ENCODE measurements at places on chromosomes 7 and 10.

DNA sequence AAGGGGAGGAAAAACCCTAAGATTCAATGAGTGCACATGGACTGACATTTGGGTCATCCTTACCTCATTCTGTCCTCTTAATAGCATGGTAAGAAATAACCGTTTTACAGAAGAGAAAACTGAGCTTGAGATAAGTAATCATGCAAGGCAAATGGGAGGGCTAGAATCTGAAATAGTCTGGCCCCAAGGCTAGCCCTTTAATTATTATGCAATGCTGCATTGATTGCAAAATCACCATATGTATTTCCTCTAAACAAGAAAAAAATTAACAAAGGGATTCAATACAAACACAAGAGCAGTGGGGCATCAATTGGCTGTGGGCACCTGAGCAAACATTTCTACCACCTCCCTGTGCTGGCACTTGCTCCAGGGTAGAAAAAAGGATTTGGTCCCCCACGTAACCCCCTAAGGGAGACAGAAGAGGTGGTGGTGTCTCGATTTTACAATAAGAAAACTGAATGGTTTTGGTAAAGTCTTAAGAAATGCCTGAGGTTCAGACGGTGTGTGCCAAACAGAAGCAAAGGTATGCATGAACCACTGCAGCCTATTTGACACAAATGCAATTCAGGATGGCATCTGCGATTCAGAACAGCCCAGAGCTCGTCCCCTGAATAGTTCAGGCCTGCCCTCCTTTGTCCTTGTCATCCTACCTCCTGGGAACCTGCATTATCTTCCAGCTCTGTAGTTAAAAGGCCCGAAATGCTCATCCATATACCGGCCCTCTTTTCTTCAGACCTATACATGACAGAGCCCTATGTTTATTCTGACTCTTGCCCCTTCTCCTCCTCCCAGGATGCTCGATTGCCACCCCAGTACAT, 23.6 kb downstream of the PIP4K2A start:
- DNase-seq, result no peak

- no peak for DNase-seq
Measured at GRCh38 chr7:102260856-102261255, 25.8 kb upstream of the SH2B2 start.

DNA sequence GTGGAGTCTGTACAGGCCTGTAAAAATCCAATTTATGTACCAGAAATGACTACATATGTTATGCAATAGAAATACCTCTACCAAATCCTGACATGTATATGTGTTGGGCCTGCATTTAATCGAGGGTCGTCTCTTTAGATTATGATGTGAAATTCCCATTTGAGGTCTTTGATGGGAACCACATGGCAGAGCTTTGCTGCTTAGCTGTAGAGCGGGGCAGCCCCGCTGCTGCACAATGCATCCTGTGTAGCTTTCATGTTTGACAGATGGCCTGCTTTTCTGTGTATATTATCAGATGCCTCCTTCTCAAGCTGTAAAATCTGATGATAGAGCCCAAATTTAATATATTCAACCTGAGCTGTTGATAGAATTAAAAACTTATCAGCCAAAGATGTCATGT, 65.8 kb downstream of the RAB18 start:
- DNase-seq, result no peak

DNA sequence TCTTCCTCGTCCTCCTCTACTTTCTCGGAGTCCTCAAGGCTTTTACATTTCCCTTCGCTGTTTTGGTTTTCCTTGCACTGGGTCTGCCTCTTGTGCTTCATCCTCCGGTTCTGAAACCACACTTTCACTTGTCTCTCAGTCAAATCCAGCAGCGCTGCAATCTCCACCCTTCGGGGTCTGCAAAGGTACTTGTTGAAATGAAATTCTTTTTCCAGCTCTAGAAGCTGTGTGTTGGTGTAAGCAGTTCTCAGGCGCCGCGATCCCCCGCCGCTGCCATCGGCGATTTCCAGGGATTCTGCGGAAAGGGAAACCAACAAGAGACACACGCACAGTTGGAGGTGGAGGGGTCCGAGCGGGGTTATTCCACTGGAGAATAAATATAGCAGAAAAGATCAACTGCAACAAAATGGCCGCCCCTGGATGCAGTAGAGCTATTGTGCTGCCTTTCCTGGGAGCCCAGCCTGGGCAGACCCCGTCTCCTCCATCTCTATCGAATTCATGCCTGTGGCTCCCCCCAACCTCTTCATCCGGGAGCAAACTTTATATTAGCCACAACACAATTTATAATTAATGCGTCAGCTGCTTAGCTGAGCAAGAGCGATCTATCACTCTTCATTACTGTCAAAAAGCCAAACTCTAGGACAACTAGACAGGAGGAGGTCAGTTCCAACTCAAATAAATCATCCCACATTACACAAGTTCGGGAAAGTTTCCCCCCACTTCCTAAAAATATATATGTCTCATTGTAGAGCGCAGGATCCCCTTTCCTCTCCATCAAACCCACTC, 1.1 kb downstream of the HOXA2 start:
- DNase-seq, result no peak

GRCh38 chr10:6579904-6580278, at the start of gene PRKCQ:
PRKCQ (minus strand) TSS chr10:6580276; CDS start chr10:6515135, 65,141 bp downstream.
- no peak for DNase-seq

DNA sequence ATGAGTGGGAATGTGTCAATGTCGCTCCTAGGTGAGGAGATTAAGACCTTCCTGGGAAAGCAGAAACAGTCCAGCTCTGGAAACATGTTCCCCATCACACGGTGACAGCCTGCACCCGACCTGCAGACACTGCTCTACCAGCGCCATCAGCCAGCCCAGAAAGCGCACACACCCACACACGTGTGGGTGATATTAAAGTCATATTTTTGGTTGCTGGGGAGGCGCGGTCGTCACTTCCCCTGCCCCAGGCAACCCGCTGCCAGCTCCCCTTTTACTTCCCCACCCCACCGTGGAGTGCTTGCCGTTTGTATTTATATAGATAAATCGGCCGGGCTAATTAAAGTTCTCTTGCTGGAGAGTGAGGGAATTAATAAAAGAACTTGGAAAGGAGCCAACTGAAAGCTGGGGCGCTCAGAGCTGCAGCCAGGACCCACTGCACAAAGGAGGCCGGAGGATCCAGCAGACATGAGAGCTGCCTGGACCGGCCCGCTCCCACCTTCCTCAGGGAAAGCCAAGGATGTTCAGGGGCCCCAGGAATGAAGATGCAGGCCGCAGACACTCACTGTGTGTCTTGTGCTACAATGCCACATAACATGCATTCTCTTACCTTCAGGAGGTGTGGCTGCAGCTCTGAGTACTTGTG, 145.2 kb upstream of the UNC5B start:
- DNase-seq, result no peak

DNA sequence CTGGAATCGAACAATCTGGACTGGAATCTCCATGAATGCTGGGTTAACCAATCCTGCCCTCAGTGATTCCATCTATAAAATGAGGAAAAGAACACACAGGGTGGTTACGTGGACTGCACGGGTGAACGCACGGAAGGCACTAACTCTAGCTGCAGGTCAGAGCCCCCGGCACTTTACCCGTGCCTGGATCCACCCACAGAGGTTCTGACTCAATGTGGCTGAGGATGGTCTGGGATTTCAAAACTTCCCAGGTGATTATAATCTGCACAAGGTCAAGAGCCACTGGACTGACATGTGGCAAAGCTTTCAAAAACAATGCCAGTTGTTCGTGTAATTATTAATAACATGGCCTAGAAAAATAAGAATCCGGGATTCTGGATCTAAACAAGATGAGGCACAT, 29.2 kb downstream of the KIAA1549 start:
- DNase-seq, result no peak

- no peak for DNase-seq
Measured at GRCh38 chr10:26232174-26232573, 15.6 kb downstream of the GAD2 start.

DNA sequence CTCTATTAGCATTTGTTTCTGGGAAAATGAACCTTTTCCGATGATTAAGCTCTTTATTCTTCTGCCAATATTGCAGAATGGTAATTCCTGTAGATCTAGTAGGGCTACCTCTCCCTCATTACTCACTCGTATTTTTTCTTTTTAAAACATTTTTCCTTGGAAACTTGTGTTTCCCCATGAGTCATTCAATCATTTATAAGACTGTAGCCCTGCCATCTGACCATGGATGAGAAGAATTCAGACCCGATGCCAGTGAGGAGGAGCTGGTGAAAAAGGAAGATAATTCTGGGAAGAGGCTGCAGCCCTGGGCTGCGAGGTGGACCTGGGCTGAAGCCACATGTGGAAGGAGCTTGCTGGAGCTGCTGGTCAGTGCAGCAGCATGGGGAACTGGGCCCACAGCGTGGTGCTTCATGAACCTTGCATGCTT, 242.8 kb downstream of the KLF6 start:
- no peak for DNase-seq

DNA sequence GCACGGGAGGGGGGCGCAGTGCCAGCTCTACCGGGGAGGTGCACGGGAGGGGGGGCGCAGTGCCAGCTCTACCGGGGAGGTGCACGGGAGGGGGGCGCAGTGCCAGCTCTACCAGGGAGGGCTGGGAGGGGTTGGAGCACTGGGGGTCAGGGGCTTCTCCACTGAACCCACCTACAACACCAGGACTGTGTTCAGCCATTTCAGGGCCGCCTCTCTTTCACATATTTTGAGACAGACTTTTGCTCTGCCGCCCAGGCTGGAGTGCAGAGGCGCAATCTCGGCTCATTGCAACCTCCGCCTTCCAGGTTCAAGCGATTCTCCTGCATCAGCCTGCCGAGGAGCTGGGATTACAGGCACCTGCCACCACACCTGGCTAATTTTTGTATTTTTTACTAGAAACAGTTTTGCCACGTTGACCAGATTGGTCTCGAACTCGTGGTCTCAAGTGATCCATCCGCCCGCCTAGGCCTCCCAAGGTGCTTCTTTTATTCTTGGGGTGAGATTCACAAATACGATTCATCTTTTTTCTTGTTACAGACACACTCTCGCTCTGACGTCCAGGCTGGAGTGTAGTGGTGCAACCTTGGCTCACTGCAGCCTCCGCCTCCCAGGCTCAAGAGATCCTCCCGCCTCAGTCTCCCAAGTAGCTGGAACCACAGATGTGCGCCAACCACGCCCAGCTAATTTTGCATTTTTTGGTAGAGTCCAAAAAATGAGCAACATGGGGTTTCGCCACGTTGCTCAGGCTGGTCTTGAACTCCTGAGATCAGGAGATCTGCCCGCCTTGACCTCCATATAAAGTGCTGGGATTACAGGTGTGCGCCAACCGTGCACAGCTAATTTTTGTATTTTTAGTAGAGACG, 37.0 kb downstream of the ADAP1 start:
- DNase-seq, result no peak

DNA sequence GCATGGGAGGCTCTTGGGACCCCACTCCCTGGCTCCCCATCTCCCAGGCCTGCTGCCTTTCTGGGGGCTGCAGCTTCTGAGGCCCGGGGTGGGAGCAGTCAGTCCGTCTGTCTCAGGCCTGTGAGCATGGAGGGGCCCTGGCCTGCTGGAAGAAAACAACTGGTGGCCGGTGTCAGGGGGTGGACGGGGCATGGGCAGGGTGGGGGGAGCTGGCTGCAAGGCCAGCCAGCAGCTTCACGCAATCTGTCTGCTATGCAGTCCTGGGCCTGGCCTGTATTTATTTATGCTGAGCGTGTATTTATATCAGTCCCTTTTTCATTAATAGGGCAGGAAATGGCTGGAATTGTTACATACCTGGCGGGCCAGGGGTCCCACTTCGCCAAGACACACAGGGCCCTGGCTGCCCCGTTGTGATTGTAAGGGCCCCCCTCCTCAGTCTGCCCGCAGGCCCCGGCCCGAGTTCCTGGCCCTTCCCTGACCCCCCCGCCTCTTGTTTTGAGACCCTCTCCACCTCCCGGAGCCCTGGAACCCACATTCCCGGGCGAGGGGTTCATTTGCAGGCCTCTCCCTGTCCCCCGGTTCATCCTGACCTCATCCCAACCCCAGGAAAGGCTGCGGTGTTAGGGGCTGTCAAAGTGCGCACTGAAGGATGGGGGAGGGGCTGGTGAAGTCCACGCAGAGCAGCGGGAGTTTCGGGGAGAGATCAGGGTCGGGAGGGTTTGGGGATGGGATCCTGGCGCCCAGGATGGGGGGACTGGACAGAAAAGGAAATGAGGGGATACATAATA, 8.2 kb downstream of the TMEM270 start:
- DNase-seq, result no peak
